NCI-H69 (cell line): ENCODE measurements at places on chromosomes 2 and 18.

GRCh38 chr2:85642725-85643124, 25.3 kb downstream of the SFTPB start:
- no peak for DNase-seq

DNA sequence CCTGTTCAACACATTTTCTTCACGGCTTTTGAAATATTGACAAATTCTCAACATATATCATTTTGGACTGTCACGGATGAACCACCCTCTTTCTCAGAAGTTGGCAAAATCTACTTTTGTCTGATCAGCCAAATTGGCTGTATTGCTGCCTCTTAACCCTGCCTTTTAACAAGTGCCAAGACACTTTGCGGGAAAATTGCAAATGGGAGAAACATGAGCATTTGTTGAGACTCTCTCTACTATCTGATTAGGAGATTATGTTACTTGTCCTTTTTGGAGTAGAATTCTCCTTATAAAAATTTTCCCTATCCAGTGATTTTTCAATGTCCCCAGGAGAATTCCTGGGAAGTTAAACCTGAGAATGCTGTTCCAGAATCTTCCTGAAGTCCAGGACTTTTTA, 256.2 kb upstream of the ZSWIM2 start:
- no peak for DNase-seq

- DNase-seq = no peak
Observed at GRCh38 chr2:203340791-203341487, 12.7 kb downstream of the ABI2 start.

- no peak for DNase-seq
Observed at GRCh38 chr2:222133897-222134296, 164.9 kb downstream of the PAX3 start.

DNA sequence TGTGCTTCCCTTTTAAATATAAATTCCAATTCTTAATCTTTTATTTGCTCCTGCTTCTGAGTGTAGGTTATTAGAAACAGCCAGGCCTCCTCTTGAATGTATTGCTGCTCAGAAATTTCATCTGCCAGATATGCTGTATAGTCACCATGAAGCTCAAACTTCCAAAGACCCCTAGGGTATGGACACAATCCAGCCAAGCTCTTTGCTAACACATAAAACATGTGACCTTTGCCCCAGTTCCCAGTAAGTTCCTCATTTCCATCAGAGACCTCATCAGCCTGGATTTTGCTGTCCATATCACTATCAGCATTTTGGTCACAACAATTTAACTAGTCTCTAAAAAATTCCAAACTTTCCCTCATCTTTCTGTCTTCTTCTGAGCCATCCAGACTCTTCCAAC, 75.2 kb downstream of the MAP2 start:
- peak; percentile 39 for DNase-seq

GRCh38 chr2:10635430-10635829, 54.3 kb downstream of the NOL10 start:
- DNase-seq = no peak

DNA sequence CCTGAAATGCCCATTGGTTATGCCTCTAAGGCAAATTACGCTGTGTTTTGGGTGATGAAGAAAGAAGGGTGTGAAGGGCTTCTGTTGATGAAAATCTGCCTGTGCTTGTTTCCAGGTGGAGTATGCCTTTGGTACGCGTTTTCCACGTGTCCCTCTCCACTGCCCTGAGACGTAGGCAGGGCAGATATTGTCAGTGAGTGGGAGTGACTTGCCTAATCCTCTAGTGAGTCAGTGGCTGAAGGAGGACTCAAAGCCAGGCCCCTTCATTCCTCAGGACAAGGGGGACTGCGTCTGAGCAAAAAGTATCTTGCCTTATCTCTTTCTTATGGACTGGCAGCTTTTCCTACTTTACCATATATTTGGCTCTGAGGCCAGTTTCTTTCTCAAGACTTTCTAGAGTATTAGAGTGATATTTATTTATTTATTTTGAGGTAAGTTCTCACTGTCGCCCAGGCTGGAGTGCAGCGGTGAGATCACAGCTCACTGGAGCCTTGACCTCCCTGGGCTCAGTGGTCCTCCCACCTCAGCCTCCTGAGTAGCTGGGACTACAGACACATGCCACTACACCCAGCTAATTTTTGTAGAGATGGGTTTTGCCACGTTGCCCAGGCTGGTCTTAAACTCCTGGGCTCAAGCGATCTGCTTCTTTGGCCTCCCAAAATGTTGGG, 10.2 kb downstream of the RALB start:
- DNase-seq = no peak
